ENCODE measurements at places on chromosomes 6 and 20. TPM values are rescaled to one million over a fixed set of nuclear protein-coding genes. Genes with fewer than 3 reads are reported as not detected.

The MRPS26 gene
- total RNA-seq = 71.8 TPM

- DNase-seq = no peak
These were observed 93.2 kb downstream of the FOXA2 start for GRCh38 chr20:22491194-22491505.

DNA sequence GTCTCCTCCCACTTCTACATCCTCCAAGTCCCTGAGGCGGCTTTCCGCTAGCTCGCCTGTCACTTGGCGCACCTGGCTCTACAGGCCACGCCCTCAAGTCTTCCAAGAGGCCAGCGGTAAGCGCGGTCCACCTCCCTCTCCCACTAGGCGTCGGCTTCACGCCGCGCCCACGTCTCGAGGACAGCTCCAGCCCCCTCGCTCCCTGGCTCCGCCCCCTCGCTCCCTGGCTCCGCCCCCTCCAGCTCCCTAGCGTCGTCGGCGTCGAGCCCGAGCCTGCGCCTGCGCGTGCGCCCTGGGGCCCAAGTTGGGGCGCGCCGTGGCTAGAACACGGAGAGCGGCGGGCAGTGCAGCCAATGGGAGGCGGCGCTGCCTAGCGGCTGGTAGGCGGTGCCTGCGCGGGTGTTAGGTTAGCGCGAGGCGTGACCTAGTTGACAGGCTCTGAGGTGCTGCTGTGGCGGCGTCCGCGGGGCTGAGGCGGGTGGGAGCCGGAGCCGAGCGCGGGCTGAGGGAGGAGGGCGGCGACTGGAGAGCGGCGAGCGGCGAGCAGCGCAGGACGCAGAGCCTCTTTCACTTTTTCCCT lies at the start of gene MACROD2:
Gene MACROD2, plus strand, starts transcription at position 431 of the 580 bp plus-strand sequence.
- peak; percentile 98 for DNase-seq

The FAM209B gene
- not detected for total RNA-seq

The ASIP gene
- total RNA-seq = not detected

- DNase-seq = no peak
These were observed 8.2 kb upstream of the MTHFD1L start for GRCh38 chr6:150857062-150857944.

GRCh38 chr6:51299621-51300380 lies 481.1 kb downstream of the TFAP2B start:
- no peak for DNase-seq

DNA sequence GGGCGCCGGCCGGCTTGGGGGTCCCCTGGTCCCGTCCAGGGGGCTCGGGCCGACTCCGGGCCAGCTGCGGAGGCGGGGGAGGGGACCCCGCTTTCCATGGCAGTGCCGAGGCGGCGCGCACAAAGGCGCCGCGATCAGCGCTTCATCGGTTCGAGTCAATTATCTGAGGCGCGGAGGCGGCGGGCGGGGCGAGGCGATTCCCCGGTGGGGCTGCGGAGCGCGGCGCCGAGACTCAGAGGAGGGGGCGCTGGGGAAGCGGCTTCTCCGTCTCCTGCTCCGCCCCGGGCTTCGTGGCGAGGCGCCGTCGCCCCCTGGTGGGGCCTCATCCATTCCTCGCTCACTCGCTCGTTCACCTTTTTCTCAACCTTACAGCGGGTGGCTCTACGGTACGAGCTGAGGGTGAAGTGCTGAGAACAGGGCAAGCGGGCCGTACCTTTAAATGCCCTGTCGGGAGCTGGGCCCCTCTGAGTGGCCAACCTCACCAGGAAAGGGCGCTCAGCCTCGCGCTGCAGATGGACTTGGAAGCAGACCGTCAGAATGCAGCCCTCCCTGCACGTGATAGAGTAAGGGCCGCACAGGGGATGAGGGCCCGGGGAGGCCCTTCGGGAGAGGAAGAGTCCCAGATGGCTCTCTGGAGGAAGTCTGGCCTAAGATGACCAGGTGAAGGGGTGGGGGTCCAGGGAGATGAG lies 39.9 kb downstream of the SLC52A3 start:
- peak; percentile 94 for DNase-seq

DNA sequence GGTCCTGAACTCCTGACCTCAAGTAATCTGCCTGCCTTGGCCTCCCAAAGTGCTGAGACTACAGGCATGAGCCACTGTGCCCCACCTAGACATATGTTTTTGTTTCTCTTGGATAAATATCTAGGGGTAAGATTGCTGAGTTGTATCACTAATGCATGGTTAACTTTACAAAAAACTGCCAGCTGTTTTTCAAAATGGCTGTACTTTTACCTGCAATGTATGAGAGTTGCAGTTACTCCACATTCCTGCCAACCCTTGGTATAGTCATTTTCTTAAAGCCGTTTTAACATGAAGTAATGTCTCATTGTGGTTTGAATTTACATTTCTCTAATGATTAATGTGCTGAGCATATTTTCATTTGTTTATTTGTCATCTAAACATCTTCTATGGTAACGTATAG lies 289.7 kb downstream of the UTRN start:
- DNase-seq = no peak

DNA sequence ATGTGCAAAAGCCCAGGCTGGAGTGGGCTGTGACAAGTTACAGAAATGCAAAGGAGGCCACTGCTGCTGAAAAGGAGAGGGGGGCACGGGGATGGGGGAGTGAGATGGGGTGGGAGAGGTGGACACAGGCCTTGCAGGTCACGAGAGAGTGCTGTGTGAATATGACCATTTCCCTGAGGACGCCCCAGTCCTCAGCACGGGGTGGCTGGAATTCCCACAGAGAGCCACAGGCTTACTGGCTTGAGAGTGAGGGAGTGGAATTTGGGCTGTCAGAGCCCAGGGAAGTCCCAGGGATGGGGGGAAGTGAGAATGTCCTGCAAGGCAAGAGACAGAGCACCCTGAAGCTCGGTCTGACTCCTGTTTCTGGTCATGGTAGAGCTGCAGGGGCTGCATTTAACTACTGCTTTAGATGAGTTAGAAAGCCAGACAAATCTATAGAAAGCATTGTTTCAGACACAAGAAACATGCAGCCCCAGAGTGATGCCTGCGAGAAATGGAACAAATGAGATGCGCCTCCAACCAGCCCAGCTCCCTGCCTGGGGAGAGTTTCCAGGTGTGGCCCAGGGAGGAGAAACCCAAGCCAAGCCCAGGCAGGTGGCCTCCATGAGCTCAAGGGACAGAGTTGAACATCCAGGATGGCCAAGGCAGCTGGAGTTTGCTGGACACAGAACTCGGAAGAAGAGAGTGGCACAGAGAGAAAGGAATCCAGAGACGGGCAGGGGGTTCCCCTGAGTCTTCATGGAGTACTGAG lies 30.5 kb downstream of the NPEPL1 start:
- DNase-seq = no peak

The MCHR2 gene
- not detected for total RNA-seq

The GPLD1 gene
- total RNA-seq = 8.3 TPM

- DNase-seq = no peak
These were observed 137.9 kb downstream of the RPS12 start for GRCh38 chr6:132952031-132952867.
